ENCODE measurements at places on chromosomes 16 and 17.
A peak's percentile ranks its signal among the peaks of the same experiment; 100 is the strongest.

DNA sequence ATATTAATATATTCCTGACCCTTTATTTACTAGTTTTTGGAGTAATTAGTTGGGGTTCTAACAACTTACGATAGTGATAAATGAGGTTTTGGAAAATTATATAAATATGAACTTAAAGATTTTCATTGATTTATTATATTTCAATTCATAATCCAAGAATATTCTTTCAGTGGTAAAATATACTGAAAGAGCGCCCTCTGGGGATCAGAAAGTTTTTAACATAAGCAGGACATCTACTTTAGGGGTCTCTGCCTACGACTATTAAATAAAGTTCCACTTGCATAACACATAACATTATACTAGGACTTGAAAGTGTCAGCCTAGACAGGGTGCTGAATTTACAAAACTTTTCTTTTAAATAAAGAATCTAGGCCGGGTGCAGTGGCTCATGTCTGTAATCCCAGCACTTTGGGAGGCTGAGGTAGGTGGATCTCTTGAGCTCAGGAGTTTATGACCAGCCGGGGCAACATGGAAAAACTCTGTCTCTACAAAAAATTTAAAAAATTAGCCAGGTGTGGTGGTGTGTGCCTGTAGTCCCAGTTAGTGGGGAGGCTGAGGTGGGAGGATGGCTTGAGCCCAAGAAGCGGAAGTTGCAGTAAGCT is 15.6 kb downstream of the RFWD3 start:
- no peak for DNase-seq

GRCh38 chr17:6075050-6075449 is 4.9 kb downstream of the WSCD1 start:
- DNase-seq, result no peak

GRCh38 chr17:32484041-32484461 is 2.7 kb upstream of the CDK5R1 start:
- DNase-seq, result no peak

- DNase-seq, result peak; percentile 74
Measured at GRCh38 chr16:85514598-85515318, 98.4 kb upstream of the GSE1 start.

GRCh38 chr16:29230671-29231096 is 175.8 kb downstream of the NPIPB11 start:
- DNase-seq, result no peak

DNA sequence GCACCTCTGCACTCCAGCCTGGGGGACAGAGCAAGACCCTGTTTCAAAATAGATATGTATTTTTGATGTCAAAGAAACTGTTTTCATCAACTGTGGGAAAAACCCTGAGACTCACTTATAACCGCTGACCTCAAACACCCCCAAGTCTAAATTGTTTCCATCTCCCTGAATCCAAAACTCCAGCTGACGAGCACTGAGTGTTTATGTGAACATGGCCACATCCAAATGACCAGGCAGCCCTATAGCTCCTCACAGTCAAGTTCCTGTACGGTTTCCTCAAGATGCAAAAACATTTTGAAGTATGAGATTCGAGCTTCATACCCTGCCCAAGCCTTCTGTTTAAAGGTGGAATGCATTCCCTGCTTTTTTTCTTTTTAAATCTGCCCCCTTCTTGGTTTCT is 45.3 kb upstream of the ZCCHC14 start:
- DNase-seq, result no peak

DNA sequence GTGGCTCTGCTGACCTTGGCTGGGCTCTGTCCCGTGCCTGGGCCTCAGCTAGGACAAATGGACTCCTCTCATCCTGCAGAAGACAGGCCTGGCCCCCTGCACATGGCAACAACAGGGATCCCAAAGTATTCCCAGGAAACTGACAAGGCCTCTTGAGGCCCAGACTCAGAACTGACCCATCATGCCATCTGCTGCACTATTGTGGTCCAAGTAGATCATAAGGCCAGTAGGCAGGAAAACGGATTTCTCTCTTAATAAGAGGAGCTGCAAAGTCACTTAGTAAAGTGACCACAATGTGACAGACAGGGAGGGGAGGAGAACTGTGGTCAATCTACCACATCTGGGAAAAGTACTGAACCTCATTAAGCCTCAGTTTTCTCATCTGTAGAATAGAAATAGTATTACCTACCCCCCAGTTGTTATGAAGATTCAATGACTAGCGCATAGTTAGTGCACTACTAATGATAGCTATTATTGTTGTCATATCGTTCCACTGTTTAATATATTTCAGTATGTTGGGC is 62.1 kb upstream of the TNRC6A start:
- DNase-seq, result no peak

GRCh38 chr16:80684906-80685305 is 119.5 kb downstream of the CDYL2 start:
- no peak for DNase-seq

- DNase-seq, result no peak
Measured at GRCh38 chr17:75507733-75508719, 7.3 kb downstream of the CASKIN2 start.

GRCh38 chr17:41592601-41593305 is 6.1 kb upstream of the KRT14 start:
- DNase-seq, result no peak

- no peak for DNase-seq
Measured at GRCh38 chr17:78494696-78495330, 82.4 kb downstream of the DNAH17 start.

- no peak for DNase-seq
Measured at GRCh38 chr16:3945751-3946603, 65.5 kb upstream of the CREBBP start.

DNA sequence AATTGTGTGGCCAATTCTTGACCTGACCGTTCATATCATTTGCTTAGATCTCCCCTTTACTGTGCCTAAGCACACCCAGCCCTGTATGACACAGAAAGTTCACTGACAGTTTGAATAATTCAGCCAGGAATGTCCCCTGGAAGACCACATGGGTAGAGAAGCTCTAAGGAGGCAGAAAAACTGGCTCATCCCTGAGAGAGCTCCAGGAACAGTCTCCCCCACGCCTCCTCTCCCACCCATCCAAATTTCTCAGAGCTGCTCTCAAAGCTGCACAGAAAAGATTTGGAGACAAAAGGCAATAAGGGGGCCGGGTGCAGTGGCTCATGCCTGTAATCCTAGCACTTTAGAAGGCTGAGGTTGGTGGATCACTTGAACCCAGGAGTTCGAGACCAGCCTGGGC is 11.2 kb downstream of the PRAC1 start:
- no peak for DNase-seq

DNA sequence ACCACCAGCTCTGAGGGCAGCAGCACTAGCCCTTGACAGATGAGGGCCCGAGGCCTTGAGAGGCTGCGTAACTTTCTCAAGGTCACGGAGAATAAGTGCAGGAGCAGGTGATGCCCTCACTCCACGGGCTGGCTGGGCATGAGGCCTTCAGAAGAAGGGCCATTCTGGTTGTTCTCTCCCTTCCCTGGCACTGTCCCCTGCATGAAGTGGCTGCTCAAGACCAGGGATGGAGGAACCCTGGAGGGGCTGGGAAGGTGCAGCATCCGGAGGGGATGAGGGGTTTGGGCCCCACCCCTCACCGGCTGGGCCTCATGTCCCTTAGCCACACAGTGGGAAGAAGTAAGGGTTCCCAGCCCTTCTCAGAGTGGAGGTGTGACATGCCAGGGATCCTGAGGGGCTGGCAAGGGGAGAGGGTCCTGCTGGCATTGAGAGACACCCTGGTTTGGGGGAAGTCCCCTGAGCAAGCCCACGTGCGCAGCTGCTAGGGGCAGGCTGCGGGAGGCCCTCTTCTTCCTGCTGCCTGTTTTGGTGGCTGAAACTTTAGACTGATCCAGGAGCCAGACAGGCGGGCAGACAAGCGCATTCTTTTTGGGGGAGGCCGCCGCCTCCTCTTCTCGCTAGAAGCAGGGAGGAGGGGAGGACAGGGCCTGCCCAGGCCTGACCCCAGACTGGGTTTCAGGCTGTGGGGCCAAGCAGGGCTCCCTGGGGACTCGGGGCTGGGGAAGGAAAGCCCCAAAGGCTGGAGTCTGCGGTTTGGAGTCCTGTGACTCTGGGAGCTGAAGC is 74.0 kb downstream of the N4BP1 start:
- DNase-seq, result no peak

DNA sequence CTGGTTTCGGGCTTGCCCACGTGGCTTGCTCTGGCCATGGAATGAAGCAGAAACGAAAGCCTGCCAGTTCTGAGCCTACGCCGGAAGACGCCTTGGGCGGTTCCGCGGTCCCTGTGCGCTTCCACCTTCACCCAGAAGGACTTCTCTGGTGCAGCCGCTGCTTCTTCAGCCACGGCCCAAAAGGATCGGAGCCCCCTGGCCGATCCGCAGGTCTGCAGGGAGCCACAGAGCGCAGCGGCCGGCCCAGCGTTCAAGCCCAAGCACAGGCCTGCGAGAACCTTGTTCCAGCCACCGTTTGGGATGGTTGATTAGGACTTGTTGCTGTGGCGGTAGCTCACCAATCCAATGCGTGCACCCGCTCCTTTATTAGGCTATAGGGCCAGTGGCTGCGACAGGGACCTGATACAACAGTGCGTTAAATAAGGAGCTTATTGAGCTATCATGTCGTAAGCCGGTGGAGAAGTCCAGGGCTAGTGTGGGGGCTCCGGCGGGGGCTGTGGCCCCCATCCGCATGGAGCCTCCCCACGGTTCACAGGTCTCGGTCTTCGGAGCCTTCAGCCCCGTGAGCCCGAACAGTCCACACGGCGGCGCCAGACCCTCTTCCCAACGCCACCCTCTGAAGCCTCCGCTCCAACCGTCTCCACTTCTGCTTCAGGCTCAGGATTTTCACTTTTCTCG is 10.2 kb upstream of the MPP2 start:
- DNase-seq, result no peak

DNA sequence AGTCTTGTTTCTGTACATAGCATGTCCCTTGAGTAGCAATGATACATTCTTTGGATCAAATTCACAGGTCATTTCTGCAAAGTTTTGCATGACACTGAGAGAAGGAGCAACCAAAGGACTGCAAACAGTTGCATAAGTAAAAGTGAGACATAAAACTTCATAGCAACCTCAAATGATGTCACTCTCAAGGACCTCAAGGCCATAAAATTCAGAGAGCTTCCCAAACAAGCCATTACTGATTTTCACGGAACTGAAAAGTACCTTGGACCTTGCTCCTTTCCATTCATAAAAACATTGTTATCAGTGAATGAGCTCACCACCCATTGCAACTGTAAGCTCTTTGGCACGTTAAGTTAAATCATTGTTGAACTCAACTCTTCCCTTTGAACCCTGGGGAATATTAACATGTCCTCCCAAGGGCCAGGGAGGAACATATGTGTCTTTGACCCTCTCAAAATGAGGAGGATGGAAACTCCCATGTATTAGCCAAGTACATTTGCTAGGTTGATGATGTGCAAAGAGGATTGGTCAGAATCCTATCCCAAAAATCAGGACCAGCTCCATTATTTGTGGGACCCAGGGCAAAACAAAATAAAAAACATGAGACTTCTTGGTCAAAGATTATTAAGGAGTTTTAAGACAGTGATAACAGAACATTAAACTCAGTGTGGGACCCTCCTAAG is 275.0 kb upstream of the DYNLRB2 start:
- DNase-seq, result no peak

DNA sequence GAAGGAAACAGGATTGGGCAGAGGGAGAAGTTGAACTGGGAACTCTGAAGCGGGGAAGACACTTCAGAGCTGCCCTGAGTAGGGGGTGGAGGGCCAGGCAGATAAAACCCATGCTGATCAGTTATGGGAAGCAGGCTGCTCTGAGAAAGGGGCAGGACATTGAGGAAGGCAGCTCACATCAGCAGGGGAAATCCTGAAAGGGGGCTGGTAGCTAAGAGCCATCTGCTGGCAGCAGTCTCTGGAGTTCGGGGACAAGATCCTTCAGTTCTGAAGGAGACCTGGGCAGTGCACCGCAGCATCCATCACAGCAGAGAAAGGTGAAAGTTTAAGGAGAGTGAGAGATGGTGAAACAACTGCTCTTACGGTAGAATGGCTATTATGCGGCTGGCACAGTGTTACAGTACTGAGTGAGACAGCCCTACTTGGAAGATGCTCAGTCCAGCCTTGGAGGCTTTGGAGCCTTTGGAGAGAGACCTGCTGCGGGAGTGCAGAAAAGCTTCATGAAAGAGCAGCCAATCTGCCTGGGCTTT is 5.4 kb upstream of the KIF18B start:
- no peak for DNase-seq

DNA sequence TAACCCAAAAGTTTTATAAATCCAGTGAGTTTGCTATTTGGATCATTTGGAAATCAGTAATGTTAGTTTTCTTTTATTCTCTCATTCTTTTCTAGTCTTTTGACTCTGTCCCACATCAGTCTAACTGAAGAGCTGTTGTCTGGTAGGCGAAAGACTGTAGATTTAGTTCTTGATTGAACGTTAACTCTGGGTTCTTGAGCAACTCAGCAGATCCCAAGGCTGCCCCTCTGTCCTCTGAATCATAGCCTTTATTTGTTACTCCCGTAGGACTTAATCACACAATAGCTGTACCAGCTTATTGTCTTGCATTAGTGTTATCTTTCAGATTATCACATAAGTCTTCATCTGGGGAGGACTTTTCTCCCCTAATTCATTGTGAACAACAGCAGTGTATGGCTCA is 119.3 kb upstream of the TOM1L1 start:
- DNase-seq, result no peak

DNA sequence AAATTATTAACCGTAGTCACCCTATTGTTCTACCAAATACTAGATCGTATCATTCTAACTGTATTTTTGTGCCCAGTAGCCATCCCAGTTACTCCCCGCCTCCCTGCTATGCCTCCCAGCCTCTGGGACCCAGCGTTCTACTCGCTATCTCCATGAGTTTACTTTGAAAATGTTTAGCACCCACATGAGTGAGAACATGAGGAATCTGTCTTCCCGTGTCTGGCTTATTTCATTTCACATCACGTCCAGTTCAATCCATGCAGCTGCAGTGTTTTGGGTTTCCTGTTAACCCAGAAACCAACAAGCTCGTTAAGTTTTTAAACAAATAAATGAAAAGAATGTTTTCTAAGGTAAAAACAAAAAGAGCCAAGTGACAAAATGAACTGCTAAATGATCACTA is 82.1 kb downstream of the VPS53 start:
- DNase-seq, result no peak

GRCh38 chr16:74455619-74456289 is 34.5 kb upstream of the CLEC18B start:
- no peak for DNase-seq

DNA sequence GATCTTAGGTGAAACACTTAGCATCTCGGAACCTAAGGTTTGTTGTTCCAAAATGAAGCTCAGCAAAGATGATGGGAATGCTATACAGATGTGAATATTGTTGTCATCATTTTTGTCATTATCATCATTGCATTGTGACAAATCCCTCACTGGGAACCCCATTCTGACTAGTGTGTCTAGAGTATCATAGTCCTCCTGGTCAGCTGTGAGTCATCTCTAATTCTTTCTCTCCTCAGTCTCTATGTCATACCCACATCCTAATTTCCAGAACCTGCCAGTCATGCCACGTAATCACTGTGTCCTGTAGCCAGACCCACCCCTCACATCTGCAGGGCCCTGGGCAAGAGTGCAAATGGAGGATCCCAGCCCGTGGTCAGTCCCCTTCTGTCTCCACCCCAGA is 60.5 kb upstream of the CLEC3A start:
- DNase-seq, result no peak

DNA sequence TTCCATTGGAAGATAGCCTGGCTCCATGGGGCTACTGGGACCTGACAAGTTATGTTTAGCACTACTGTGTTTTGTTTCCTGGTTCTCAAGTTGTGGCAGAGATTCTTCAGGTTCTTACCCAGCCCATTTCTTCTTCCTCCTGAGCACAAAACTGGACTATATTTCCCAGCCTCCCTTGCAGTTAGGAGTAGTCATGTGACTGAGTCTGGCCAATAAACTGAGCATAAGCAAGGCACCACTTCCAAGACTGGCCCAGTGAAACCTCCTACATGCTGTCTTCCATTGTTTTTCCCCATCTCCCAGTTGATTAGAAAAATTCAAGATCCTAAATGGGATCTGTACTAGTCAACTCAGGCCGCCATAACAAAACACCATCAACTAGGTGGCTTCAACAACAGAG is 28.2 kb upstream of the RBBP6 start:
- no peak for DNase-seq

Measured in LNCaP clone FGC (cell line).